A549 treated with CORT108297 at 1 μM for 4 hours (cell line): ENCODE measurements at places on chromosomes 5 and 9. TPM values are rescaled to one million over a fixed set of nuclear protein-coding genes. Genes with fewer than 3 reads are reported as not detected.

The LCN6 gene
- total RNA-seq = not detected in 5 replicates

The GLRA1 gene
- not detected in 5 replicates for total RNA-seq

The SLC6A19 gene
- 0.01 to 0.03 TPM (median 0.01 TPM) in 3 of 5 replicates, not detected in the others for total RNA-seq

The GPRIN1 gene
- total RNA-seq = 7.1 to 9.6 TPM (median 8.5 TPM) in 5 replicates

The SPAG8 gene
- total RNA-seq = 0.44 to 0.64 TPM (median 0.58 TPM) in 5 replicates

The DMRT3 gene
- total RNA-seq = not detected in 5 replicates

The SCGB3A2 gene
- total RNA-seq = not detected in 5 replicates

The OTP gene
- total RNA-seq = 0.03 to 0.09 TPM (median 0.06 TPM) in 5 replicates

The WNT8A gene
- total RNA-seq = not detected in 5 replicates

The DRD1 gene
- total RNA-seq = 0.28 to 0.96 TPM (median 0.47 TPM) in 5 replicates

The TAS2R1 gene
- total RNA-seq = not detected in 5 replicates

The CD274 gene
- 1.6 to 2.6 TPM (median 2.3 TPM) in 5 replicates for total RNA-seq

The REEP2 gene
- 6.5 to 8.1 TPM (median 6.8 TPM) in 5 replicates for total RNA-seq

The TUSC1 gene
- 4.3 to 8.3 TPM (median 7.7 TPM) in 5 replicates for total RNA-seq

The FGF1 gene
- 0.32 to 0.82 TPM (median 0.34 TPM) in 5 replicates for total RNA-seq

The LSM11 gene
- total RNA-seq = 2.5 to 3.2 TPM (median 2.6 TPM) in 5 replicates

The MCC gene
- 0.22 to 0.70 TPM (median 0.35 TPM) in 5 replicates for total RNA-seq

The TLE1 gene
- total RNA-seq = 83.1 to 89.1 TPM (median 86.7 TPM) in 5 replicates
